ENCODE measurements at places on chromosomes 16 and 17.

GRCh38 chr16:67847064-67847861 lies at the start of gene CENPT:
CENPT (minus strand) TSS chr16:67847693; CDS start chr16:67833859, 13,834 bp downstream.
- no peak for DNase-seq

DNA sequence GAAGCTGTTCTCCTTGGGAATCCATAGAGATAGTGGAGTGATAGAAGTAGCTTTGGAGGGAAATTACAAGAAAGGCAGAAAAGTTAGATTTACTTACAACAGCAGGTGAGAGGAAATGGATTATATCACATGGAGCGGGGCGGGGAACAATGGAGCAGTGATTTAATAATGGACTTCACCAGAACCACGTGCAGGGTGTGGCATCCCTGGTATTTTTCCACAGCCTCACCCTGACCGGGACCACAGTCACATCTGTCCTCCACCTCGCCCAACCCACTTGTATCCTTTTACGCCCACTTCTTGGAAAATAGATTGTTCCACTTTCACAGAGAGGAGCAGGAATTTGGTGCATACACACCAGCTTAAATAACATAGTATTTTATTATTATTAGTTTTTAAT lies 15.9 kb upstream of the CYB5B start:
- DNase-seq: no peak

- no peak for DNase-seq
Observed at GRCh38 chr17:27624539-27624938, 6.4 kb upstream of the LGALS9 start.

- DNase-seq: no peak
Observed at GRCh38 chr16:69934044-69934443, 17.1 kb upstream of the CLEC18A start.

GRCh38 chr16:77888871-77889270 lies 100.5 kb downstream of the VAT1L start:
- DNase-seq: no peak

DNA sequence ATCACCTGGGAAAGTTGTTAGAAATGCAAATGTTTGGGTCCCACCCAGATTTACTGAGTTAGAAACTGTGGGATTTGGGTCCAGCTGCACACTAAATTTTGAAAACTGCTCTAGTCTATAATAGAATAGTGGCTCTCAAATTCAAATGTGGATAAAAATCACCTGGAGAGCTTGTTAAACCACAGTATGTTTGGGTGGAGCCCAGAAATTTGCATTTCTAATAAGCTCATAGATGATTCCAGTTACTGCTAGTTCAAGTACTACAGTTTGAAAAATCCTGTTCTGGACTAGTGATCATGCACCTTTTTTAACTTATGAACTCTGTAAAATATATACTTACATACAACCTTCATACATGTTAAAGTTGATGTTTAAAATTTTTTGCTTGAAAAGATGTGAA lies 27.8 kb downstream of the RABEP1 start:
- DNase-seq: no peak

- DNase-seq: no peak
Observed at GRCh38 chr16:68478526-68479250, 30.4 kb upstream of the SMPD3 start.

- DNase-seq: no peak
Observed at GRCh38 chr16:59148056-59148768, 414.1 kb upstream of the GOT2 start.

DNA sequence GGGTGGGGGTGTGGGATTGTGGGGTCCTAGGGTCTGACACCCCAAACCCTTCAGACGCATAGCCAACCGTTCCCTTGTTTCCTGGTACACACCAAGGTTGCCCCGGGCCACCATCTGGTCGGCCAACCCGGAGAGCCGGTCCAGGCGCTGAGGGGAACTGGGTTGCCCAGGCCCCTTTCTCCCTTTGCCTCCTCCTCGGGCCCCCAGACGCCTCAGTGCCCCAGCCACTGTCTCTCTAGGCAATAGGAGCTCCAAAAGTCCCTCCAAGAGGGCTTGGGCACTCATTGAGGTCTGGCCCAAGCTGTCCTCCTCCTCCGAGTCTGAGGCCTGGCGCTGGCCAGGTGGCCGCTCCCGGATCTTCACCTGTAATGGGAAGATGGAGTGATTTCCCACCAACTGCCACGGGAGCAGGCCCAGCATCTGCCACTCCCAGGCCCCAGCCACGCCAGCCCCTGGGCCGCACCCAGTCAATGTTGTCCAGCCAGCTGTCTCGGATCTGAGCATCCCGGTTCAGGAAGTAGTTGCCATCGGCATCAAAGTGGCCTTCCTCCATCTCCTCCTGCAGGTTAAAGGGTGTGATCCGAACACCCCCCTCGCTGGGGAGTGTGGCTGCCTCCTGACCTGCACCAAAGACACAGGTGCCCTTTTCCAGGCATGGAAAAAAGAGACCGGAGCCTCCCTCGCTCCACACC lies 1.5 kb downstream of the CD2BP2 start:
- DNase-seq: no peak

- no peak for DNase-seq
Observed at GRCh38 chr16:89176717-89177116, 5.2 kb downstream of the CDH15 start.

Data from stimulated activated CD8-positive, alpha-beta memory T cell treated with anti-CD3 and anti-CD28 coated beads, Interleukin-15, amount 100 ng/mL, for 1 hour (primary cell).